Daoy (cell line): ENCODE measurements at places on chromosomes 11 and 22.

DNA sequence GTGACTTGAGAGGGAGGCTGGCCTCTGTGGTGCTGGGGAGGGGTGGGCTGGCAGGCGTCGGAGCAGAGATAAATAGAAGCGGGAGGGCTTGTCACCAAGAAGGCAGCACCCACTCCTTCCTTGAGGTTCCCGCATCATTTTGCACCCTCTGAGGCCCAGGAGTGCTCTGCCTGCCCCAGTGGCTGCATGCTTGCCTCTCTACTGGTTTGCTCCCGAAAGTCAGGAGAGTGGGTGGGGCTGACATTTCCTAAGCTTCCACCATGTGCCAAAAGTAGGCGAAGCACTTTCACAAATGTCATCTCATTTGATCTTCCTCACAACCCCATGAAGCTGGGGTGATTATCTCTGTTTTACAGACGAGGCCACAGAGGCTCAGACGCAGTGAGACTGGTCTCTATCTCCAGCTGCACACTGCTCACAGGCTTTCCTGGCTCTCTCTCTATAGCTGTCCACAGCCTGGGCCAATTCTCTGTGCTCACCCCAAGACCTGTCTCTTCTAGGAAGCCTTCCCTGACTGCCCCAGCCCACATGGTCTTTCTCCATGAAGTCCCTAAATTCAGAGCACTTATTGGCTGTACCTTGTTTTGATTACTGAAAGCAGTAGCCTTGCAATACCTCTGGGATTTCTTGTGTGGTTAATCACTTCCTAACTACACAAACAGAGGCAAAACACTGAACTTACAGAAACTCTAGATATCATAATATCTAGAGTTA lies 2.6 kb upstream of the UCP3 start:
- DNase-seq: no peak

GRCh38 chr11:36155770-36156160 lies 133.5 kb downstream of the COMMD9 start:
- DNase-seq: peak; percentile 32

DNA sequence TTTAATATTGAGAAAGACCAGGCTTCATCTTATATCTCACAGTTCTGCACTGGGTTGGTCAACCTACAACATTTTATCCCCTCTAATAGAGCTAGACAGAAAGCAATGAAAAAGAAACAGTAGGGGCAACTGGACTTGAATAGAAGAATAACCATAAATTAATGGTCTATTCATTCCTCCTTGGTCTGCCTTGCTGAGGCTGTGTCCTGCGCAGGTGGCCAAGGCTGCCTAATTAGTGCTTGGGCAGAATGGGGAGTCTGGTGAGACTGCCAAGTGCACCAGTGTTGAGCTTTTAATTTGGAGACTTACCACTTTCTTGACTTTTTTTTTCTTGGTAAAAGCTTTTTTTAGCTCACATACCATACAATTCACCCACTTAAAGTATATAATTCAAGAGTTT lies 35.0 kb upstream of the SPON1 start:
- DNase-seq: no peak

- no peak for DNase-seq
Observed at GRCh38 chr11:35043936-35044335, 95.0 kb upstream of the CD44 start.

- no peak for DNase-seq
Observed at GRCh38 chr11:104343578-104343977, 179.6 kb upstream of the PDGFD start.

DNA sequence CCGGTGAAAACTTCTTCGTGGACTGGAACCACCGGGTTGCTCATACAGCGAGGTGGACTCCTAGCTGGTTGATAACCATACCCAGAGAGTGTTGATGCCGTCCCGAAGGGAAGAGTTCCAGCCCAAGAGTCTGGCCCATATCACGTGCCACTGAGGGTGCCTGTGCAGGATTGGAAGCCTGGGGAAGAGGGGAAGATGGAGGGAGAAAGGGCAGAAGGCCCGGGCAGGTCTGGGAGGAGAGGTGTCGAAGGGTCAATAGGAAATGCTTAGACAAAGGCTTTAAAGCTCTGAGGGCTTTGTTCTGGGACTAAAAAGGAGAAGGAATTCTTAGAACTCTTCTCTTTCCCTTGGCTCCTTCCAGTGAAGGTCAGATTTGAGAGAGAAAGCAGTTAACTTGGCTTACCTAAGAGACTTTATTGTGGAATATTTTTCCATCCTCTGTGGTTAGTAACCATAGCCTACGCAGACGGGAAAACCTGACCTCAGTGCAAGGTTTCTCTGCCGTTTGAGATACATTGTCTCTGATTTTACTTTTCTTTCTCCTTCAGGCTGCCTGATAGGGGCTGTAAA lies 70.5 kb downstream of the JAM3 start:
- no peak for DNase-seq

GRCh38 chr22:50325444-50326224 lies 1.2 kb downstream of the DENND6B start:
- no peak for DNase-seq

GRCh38 chr22:20867179-20868024 lies 8.6 kb downstream of the SNAP29 start:
- no peak for DNase-seq

GRCh38 chr11:61072316-61073109 lies 29.8 kb upstream of the CD5 start:
- DNase-seq: no peak

- no peak for DNase-seq
Observed at GRCh38 chr11:130170345-130170744, 10.8 kb downstream of the ST14 start.

DNA sequence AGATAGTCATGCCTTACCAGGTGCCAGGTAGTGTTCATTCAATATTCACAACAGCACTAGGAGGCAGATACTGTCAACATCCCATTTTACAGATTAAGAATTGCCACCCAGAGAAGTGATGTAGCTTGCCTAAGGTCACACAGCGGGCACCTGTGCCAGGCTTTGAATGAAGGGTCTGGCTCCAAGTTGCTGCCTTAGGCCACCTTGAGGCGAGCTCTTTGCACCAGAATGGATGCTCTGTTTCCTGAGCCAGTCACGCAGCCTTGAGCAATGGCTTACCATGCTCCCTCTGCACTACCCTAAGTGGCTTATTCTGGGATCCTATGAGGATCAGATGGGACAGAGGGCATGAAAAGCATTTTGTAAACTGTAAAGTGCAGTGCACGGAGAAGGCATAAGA lies 25.1 kb upstream of the TIMP3 start:
- no peak for DNase-seq

DNA sequence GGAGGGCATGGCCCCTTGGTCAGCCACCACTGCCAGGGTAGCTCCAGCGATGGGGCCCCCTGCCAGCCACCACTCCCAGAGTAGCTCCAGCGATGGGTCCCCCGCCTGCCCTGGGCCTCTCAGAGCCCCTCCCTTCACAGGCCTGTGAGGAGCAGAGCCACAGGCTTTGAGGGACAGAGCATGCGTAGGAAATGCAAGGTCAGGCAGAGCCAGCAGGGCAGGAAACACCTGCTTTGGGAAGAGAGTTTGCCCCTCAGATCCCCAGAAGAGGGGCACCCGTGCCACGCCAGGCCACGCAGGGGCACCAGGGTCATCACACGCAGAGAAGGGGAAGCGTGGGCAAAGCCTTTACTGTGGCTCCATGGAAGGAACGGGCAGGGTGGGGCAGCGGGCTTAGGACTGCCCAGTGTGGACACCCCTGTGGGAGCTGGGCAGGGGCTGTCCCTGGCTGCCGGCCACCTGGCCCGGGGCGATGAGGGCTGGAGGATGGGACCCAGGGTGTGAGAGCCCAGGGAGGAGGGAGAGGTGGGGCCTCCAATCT lies 477.8 kb downstream of the BRD1 start:
- DNase-seq: no peak
